Caudate nucleus (tissue), 63 donors: ENCODE measurements at places on chromosomes 4 and X.

- DNase-seq, result no peak
Measured at GRCh38 chr4:119748853-119749252, 120.2 kb upstream of the PDE5A start.

DNA sequence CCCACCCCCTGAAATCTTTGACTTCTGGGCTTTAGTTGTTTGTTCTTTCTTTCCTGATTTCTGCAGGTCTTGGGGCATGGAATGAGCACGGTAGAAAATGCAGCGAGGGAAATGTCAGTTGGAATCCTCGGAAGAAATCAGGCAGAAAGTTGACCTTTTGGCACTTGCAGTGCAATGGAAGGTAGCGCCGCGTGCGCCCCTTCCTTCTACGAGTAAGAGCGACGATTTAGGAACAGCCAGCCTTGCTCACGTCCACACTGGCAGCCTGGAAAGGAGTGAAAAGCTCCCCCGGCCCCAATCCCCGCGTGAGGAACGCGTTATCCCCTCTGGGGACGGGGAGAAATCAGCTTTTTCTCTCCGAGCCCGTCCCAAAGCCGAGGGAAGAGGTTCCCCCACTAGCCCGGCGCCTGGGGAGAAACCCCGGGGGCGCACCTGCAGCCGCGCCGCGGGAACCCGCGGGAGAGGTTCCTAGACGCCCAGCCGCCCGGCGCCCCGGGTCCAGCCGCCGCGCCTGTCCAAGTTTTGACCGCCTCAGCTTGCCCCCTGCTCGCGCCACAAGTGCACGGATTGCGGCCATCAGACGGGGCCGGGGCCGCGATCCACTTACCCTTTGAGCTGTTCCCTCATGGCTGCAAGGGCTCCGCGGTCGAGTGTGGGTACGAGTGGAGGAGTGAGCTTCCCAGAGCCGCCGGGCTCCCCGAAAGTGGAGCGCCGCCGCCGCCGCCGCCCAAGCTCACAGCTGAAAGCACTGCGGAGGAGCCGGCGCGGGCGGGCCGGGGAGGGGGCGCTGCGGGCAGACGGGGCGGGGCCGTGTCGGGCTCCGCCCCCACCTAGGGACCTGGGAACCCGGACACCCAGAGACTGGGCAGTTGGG is 194.6 kb upstream of the FTHL17 start:
- peak; percentile 6 for DNase-seq

DNA sequence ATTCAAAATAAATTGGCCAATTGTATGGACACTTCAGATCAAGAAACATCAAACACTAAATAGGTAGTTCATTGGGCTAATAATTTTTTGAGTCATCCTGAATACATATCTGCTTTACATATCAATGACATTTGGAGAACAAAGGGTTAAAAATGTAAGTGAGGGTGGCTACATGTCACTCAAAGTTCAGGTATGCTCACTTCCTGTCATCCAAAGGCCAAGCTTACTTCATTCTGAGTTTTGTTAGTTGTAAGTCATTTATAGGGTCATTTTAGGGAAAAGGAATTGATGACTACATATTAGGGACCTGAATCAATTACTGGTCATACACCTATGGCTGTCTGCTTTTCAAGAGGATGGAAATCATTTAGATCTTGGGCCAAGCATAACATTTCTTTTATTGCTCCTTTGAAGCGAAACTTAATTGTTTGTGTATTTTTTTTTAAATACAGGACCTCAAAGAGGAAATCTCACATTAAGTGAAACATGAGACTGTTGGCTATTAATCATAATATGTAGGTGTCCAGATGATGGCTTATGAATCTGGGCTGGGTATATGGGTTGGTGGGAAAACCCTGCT is 119.2 kb upstream of the LEF1 start:
- DNase-seq, result no peak

- no peak for DNase-seq
Measured at GRCh38 chr4:153233761-153234371, 29.6 kb downstream of the TRIM2 start.

DNA sequence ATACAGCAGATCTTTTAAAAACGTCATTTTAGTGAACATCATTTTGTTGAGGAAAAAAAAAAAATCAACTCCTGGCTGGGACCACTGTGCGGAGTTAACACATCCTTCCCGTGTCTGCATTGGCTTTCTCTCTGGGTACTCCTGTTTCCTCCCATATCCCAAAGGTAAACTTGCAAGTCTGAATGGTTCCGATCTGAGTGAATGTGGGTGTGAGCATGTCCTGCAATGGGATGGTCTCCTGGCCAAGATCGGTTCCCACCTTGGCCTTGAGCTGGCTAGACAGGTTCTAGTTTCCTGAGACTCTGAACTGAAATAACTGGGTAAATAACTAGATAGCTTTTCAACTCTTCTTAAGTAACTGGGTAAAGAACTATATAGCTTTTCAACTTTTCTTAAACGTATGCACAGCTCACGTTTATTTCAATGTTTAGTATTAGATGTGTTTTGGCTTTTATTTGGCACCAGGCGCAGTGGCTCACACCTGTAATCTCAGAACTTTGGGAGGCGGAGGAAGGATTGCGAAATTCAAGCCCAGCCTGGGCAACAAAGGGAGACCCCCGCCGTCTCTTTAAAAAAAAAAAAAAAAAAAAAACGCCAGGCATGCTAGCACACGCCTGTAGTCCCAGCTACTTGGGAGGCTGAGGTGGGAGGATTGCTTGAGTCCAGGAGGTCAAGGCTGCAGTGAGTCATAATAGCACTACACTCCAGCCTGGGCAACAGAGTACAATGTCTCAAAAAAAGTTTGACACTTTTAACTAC is 14.0 kb downstream of the RBMX start:
- DNase-seq, result no peak

DNA sequence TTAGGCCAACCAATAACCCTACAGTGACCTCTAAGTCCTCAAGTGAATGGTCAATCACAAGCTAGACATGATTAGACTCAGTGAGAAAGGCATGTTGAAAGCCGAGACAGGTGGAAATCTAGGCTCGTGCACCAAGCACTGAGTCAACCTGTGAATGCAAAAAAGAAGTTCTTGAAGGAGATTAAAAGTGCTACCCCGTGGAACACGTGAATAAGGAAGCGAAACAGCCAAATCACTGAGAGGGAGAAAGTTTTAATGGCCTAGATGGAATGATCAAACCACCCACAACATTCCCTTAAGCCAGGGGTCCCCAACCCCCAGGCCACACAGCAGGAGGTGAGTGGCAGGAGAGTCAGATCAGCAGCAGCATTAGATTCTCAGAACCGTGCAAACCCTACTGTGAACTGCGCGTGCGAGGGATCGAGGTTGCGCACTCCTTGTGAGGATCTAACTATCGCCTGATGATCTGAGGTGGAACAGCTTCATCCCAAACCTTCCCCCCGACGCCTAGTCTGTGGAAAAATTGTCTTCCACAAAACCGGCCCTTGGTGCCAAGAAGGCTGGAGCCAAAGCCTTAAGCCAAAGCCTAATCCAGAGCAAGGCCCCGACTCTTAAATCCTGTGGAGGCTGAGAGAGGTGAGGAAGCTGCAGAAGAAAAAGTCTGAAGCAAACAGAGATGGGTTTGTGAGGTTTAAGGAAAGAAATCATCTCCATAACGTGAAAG is 19.5 kb upstream of the PDE6B start:
- no peak for DNase-seq

DNA sequence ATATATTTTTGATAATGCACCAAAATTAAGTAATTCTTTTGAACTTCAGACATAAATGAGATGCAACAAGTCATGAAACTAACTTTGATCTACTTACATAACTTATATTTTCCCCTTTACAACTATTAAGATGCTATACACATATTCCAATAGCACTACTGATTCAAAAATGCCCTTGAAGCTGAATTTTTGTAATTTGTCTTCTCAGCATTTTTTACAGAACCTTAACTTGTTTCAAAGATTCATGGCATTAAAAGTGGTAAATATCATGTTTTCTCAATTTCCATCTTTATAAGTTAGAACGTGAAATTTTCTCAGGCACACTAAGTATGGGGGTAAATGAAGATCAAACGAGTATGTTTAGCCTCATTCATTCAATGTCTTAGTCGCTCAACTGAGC is 460.0 kb upstream of the FAM241A start:
- no peak for DNase-seq

GRCh38 chr4:83012200-83012686 is 1.6 kb upstream of the LIN54 start:
- no peak for DNase-seq

GRCh38 chrX:10744007-10744406 is 123.6 kb upstream of the MID1 start:
- DNase-seq, result no peak

DNA sequence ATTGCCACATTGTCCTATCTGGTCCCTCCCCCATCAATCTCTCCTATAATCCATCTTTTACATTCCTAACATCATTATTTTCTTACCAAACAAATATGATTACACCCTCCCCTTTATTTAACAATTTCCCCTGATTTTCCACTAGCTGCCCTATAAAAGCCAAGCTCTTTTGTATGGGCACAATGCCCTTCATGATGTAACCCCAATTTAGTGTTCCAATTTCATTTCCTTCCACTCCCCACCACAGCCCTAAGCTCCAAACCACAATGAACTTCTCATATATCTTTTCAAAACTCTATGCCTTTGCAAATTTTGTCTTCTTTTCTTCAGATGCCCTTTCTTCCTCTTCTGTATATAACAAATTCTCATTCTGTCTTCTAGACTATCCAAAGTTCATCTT is 39.5 kb upstream of the PTPN13 start:
- DNase-seq, result no peak

- DNase-seq, result peak; percentile 60
Measured at GRCh38 chr4:173169428-173170181, 994 bp downstream of the GALNT7 start.

- DNase-seq, result no peak
Measured at GRCh38 chr4:67691328-67691727, 9.6 kb downstream of the UBA6 start.

DNA sequence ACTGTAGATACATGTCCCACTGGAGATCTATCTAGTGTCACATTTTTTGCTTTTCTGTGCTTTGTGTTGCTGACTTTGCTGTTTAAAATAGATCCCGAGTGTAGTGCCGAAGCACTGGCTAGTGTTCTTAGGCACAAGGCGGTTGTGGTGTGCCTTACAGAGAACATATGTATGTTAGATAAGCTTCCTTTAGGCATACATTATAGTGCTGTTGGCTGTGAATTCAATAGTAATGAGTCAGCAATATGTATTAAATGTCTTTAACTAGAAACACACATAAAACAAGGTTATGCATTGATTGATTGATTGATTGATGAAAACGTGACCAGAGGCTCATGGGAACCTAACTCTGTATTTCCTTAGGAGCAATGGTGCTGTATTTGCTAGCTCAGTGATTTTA is 56.2 kb downstream of the COX7B2 start:
- DNase-seq, result no peak

DNA sequence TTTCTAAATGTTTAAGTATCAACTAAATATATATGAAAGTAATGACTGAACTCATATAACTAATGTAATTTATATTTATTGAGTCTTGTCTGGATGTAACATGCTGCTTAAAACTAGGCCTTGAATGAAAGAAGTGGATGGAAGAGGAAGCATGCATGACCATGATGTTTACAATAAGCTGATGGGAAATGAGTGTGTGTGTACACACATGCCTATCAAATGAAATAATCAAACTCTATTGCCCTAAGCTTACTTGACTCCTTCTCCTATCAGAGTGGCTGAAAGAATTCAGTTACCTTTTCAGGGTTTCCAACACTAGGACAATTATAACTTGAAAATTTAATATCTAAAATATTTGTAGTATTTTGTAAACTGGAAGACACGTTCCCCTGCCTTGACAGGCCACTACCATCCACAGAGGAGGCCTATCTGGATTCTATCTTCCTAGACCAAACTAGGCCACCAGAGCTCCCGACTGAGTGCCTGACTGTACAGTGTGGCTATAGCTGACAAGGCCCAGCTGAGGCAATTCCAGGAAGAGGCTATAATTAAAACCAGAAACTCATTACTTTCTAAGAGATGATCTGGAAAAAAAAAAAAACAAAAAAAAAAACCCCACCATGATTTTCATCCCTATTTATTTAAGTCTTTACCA is 7.6 kb downstream of the ARSJ start:
- DNase-seq, result no peak

- DNase-seq, result no peak
Measured at GRCh38 chr4:72489267-72489666, 79.8 kb downstream of the ADAMTS3 start.

DNA sequence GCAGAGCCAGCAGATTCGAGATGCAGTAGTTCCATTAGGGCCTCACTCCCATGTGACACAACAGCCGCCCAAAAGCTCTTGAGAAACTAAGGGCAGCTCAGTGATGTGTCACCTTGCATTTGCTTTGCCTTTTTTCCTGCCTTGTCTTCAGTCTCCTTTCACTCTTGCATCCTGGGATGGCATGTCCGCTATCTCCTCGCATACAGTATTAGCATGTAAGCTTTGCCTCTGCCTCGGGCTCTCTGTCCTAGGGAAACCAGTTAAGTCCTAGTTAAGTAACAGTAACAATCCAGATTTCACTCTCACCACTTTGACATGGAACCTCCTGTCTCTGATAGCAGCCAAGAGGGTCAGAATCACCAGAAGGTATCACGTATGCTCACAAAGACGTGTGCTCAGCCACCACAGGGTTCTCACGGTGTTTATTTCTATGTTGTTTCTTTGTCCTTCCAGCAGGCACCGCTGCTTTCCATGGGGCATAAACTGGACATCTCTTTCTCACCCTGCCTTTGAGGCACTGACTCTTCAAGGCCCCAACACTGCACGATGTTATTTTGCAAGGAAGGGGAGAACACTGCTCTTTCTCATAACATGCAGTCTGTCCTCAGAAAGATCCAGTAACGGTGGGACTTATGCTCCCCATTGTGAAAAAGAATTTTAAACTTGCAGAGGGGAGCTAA is 26.7 kb upstream of the SORBS2 start:
- DNase-seq, result no peak

- no peak for DNase-seq
Measured at GRCh38 chr4:78099058-78099457, 41.9 kb downstream of the FRAS1 start.

DNA sequence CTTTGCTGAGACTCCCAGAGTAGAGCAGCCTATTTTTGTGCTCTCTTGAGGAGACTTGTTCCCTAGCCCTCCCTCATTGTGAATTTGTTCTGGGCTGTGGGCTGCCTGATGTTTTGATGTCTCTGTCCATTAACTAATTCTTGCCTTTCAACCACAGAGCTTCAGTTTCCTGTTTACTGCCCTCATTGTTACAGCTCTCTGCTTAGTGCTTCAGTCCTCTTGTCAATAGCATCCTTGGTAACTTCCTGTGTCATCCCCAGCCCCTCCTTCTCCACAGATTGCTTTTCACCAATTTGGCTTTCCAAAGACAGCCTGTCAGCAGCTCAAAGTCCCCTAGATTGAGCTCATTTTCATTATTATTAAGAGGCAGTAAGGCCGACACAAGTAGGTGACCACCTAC is 69.9 kb downstream of the COX7B2 start:
- DNase-seq, result no peak

GRCh38 chr4:37603070-37603468 is 83.1 kb downstream of the RELL1 start:
- peak; percentile 27 for DNase-seq
